Stimulated activated CD4-positive, alpha-beta T cell treated with anti-CD3 and anti-CD28 coated beads, Interleukin-1b, Interleukin-23, amount 100 ng/mL, for 1 hour (primary cell): ENCODE measurements at places on chromosomes 4 and X.

GRCh38 chrX:20026278-20026677 is 35.4 kb upstream of the BCLAF3 start:
- no peak for DNase-seq

DNA sequence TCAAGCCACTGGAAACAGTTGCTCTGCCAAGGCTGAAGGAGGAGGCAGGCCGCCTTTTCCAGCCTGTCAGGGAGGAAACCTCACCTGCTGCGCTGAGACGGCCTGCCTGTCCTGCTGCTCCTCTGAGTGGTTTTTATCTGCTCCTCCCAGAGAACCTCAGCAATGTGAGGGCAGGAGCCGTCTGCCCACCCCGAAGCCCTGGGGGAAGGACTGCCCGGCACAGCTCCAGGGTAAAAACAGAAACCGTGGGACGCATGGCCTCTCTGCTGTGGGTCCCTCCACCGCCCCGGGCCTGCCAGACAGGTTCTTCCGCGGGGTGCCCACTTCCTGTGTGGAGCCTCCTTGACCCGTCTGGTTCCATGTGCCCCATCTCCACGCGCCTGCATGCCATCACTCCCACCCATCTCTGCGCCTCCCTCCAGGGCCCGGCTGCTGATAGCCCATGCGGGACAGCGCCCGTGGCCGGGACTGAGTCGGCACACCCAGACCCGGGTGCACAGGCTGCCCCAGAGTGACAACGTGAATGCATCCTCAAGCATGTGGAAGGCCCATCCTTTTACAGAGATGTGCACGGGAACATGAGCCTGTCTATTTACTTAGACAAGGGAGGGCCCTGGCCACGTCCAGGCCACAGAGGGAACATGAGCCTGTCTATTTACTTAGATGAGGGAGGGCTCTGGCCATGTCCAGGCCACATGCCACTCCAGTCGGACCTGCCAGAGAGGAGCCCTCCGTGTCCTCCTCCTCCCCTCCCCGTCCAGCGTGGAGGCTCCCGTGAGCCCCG is 4.0 kb upstream of the SLC49A3 start:
- no peak for DNase-seq

DNA sequence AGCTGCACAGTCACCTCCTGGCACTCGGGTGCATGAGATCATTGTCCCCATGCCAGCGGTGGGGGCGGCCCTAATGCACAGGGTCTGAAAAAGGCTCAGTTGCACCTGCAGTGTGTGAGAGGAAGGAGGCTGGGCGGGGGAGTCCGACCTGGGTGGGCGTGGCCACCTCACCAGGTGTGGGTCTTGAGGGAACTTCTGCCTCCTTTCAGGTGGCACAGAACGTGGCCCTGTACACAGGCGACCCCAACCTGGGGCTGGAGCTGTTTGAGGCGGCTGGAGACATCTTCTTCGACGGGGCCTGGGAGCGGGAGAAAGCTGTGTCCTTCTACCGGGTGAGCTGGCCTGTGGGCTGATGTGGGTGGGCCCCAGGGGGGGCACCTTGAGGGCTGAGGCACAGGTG is 34.3 kb upstream of the HTRA3 start:
- no peak for DNase-seq

DNA sequence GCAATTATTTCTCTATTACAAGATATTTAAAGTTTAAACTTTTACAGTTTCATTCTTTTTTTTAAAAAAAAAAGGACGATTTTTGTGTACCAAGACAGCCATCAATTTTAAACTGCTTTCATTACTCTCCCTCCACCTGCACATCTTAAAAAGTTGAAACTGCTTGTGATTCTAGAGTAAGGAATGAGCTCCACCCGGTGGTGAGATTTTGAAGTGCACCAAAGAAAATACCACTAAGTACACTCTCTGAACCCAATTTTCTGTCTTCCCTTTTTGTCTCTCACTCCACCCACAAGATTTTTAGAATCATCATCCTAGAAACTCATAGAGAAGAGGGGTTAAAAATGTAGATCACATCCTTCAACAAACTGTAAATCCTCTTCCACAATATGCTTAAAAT is 91.3 kb upstream of the WDR44 start:
- no peak for DNase-seq

GRCh38 chrX:39726771-39727170 is 371.0 kb downstream of the BCOR start:
- no peak for DNase-seq

DNA sequence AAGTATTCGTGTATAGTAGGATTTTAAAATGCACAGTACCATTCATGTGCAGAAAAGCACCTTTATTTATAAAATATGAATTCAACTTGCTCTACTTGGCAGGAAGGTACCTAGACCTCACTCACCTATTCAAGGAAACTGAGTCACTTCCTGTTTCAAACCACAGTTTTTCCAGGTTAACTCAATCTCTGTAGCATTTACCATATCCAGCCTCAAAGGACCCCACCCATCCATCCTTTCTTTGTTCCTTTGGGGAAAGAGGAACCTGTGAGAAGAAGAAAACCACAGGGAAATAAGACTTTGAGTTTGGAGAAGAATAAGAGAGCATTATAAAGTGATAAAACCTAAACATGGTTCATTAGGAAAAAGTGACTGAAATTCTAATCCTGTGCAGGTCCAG is 250.7 kb downstream of the CBR4 start:
- DNase-seq: no peak

- no peak for DNase-seq
These were observed 153.2 kb downstream of the SHROOM3 start for GRCh38 chr4:76588274-76588673.

GRCh38 chr4:87982036-87982435 is 6.5 kb downstream of the SPP1 start:
- DNase-seq: no peak

GRCh38 chr4:26607776-26608175 is 23.9 kb downstream of the TBC1D19 start:
- no peak for DNase-seq

DNA sequence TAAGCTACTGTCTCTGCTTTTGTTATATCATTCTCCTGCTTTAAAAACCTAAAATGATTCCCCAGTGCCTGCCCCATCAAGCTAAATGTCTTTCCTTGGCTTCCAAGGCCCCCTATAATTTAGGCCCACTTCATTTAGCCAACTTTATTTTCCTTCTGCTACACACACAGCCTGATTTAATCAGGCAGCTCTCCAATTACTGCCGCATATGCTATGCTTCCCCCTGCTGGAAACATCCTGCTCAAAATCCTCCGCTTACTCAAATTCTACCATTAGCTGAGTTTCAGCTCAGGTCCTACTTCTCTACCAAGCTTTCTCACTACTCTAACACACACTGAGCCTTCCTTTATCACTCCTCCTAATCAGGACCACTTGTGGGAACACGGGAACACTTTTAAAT is 17.0 kb downstream of the LAMP2 start:
- no peak for DNase-seq

DNA sequence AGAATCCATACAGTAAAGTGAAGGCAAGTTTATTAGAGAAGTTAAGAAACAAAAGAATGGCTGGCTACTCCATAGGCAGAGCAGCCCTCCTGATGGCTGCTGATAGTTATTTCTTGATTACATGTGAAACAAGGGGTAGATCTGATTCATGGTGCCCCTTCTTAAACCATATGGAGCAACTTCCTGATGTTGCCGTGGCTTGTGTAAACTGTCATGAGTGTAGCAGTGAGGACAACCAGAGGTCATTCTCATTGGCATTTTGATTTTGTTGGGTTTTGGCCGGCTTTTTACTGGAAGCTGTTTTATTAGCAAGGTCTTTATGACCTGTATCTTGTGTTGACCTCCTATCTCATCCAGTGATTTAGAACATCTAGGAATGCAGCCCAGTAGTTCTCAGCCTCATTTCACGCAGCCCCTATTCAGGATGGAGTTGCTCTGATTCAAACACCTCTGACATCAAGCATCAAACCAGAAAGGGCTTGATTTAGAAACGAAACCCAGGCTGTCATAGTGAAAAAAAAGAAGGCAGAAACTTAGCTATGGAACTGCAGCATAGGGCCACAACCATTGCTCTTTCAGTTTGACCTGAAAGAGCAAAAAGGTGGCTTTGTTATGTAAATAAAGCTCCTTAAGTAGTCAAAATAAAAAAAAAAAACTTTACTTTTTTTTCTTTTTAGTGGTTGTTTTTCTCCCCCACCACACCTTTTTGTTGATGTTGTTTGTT is 37.8 kb downstream of the SPCS3 start:
- DNase-seq: no peak

DNA sequence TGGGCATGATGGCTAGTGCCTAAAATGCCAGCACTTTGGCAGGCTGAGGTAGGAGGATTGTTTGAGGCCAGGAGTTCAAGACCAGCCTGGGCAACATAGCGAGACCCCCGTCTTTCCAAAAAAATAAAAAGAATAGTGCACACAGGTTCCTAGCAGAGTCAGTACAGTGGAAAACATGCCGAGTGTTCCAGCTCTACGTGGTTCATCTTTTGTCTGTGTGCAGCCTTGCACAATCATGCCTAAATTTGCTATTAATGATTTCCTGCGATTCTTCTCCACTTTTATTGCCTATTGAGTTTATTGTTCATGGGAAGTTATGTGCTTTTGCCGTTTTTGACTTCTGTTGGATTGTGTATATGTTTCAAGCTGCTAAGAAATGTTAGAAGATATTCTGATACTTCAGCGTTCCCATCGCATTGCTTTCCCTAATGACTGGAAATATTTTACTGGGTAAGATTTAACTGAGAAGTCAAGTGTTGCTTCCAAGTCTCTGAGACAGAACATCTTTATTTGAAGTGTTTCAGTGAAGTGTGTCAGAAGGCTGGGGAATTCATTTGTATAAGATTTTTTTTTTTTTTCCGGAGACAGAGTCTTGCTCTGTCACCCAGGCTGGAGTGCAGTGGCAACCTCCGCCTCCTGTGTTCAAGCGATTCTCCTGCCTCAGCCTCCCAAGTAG is 11.3 kb downstream of the DOCK11 start:
- DNase-seq: no peak

DNA sequence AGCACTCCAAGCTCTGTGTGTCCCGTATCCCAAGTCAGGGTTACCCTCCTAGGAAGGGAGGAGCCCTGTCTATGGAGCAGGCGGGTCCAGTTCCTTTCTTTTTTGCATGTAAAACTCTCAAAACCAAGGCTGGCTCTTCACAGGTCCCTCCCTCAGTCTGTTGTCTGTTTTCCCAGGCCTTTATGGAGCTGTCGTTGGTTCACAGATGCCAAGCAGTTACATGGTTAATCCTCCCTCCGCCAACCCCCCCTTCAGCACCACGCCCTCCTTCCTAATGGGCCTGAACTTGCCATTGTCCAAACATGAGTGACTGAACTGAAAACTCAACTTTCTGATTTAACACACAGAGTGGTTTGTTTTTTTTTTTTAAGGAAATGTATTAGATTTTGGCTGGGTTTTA is 148.3 kb downstream of the STOX2 start:
- DNase-seq: no peak

GRCh38 chrX:149522916-149523315 is 17.8 kb upstream of the IDS start:
- no peak for DNase-seq

DNA sequence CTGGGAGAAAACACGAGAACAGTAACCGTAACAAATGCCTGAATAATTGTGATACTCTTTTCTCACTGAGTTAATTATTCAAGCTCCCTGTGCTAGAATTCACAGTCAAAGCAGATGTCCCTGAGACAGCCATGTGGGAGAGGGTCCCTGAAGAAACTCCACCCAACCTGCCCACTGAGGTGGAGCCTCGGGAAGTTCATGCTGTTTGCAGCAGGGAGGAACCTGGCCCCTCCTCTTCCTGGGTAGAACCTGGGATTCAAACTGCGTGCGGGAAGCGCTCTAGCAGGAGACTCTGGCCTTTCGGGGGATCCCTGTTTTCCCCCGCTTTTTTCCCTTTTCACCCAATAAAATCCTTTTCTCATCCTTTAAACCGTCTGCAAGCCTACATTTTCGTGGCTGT is 20.2 kb upstream of the RHOH start:
- DNase-seq: no peak

- DNase-seq: no peak
These were observed 11.2 kb upstream of the PDGFRA start for GRCh38 chr4:54217642-54218495.

- no peak for DNase-seq
These were observed 134.2 kb downstream of the PTTG2 start for GRCh38 chr4:38094419-38094818.

GRCh38 chrX:69505772-69506616 is 1.9 kb downstream of the NALF2 start:
- DNase-seq: no peak

DNA sequence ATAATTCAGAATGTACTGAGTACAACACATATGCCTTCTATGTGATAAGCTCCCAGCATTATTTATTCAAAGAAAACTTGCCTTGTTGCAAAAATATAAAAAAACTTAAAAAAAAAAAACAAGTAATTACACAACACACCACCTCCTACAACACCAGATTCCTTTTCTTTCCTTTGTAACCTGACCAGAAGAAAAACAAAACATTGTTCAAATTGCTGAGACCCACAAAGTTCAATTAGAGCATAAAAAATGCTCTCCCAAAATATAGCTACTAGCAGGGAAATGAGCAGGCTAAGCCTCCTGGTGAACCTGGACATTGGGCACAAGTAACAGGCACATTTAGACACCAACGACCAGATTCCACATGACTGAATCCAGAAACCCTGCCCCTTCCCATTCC is 38.3 kb downstream of the MECP2 start:
- DNase-seq: no peak

DNA sequence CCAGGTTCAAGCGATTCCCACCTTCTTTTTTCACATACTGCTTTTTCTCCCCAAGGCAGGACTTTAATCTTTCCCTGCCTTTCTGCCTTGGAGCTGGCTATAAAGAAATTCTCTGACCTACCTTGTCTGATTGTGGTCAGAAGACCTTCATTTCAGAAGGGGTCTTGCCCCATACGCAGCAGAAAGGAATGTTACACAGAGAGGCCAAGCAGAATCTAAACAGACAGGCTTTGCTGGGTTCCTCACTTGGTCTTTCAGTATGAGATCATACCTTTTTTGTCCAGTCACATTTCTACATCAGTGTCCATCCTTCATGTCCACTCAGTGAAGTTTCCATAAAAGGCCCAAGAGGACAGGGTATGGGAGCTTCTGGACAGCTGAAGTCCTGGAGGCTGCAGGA is 108.3 kb upstream of the RBPJ start:
- no peak for DNase-seq
